Fibroblast of the aortic adventitia (primary cell): ENCODE measurements at places on chromosomes 6 and 20. TPM values are rescaled to one million over a fixed set of nuclear protein-coding genes. Genes with fewer than 3 reads are reported as not detected.

DNA sequence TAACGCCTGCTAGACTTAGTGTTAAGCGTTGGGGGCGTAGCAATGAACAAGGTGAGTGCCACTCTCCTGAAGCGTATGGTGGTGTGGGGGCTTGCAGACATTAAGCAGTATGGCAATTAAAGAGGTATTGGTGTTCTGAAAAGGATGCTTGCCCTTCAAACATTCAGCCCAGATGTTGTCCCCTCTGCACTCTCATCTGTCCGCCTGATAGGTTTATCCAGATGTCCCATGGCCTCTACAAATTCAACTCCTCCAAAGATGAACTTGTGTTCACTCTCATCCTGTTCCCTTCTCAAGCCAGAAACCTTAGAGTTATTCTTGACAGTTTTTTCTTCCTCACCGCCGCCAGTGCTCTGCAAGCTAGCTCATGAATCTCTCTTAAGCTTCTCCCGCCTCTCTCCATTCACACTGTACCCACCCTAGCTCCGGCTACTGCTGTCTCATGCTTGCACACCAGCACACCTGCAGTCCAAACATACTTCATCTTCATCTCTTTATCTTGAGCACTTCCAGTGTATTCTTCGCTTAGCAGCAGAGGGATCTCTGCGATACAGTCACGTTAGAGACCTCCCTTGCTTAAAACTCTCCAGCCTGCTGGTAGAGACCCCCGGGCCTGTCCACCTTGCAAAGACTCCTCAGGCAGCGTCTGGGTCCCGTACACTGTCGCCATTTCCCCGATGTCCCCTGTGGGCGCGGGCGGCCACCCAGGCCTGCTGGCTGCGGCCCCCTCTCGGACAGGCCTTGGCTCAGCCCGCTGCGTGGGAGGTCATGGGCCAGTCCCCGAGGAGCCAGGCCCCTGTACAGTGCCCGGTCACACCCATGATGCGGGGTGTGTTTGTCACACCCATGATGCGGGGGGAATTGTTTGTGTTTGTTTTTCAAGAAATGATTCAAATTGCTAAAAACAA, 962 bp downstream of the DDX27 start:
- DNase-seq, result peak; percentile 3

The TEAD3 gene
- 4.6 and 11.6 TPM in 2 replicates for total RNA-seq

The CALHM4 gene
- total RNA-seq, result not detected in 2 replicates

- DNase-seq, result peak; percentile 80
Measured at GRCh38 chr6:83097204-83097603, 29.7 kb downstream of the DOP1A start.

DNA sequence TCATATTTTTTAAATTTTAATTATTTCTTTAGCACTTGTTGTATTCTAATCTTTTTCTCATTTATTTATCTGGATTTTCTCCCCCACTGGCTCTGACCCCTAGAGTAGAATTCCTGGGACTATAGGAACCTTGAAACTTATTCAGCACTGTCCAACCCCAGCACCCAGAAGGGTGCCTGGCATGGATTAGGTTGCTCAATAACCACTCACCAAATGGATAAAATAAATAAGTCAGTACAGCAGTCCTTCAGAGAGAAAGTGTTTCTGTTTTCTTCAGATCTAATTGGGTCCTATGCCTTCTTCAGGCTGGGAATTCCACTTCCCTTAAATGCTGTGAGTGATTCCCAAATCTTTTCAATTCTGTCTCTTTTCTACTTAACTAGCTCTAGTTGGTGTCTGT, 206.2 kb downstream of the PTPRK start:
- DNase-seq, result no peak

The CDKN1A gene
- 246 and 749 TPM in 2 replicates for total RNA-seq

DNA sequence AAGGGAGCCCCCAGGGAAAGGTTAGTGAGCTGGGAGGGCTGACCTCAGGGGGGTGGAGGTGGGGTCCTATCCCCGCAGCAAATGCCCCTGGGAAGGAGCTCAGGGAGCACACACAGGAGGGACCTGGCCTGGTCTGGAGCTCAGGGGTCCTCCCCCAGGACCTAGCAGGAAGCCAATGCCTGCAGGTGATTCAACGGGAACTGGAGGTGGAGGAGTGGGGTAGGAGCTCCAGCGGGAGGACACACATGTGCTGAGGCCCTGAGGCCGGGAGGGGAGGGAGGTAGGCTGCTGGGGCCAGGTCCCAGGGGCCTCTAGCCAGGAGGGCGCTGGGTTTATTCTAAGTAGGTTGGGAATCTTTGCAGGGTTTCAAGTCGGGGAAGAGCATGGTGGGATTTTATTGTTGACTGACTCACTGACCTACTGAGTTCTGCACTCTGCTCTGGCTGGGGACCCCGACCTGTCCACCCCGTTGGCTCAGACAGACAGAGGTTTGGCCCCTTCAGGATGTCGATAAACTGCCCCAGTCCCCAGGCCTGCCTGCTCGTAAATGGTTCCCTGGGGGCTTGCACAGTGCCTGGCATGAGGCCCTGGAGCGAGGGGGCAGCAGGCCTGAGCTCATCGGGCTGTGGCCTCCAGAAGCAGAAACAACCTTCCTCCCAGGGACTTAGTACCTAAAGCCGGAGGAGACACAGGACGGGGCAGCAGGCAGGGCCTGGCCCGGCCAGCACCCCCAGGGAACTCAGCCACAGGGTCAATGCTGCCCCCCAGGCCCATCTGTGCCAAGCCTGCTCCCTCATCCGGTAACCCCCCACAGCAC, 62.3 kb downstream of the RIPOR3 start:
- DNase-seq, result no peak

The PAK5 gene
- 0.16 TPM in 1 of 2 replicates, not detected in the other for total RNA-seq

The LINC00237 gene
- total RNA-seq, result not detected in 2 replicates

DNA sequence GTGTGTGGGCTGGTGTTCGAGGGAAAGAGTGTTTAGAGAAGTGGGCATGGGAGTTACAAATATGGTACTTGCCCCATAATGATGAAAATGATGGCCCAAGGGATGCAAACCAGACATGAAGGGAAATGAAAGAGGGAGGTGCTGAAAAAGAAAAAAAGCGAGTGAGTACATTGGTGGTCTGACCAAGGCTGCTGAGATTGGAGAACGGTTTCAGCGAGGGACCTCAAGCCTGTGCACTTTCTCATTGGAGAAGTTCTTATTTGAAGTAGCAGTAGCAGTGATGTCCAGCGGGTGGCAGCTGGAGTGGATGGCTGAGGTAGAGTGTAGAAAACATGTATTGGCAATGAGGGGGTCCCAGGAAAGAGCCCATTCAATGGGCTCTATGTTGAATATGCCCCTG, 54.8 kb downstream of the TNFAIP3 start:
- no peak for DNase-seq

- DNase-seq, result peak; percentile 61
Measured at GRCh38 chr6:53728570-53729194, 63.1 kb upstream of the KLHL31 start.

- no peak for DNase-seq
Measured at GRCh38 chr6:45584127-45584526, 206.4 kb upstream of the SUPT3H start.

- DNase-seq, result no peak
Measured at GRCh38 chr6:67160820-67161219, 1453.8 kb upstream of the EYS start.

GRCh38 chr6:163474581-163474980, 60.1 kb downstream of the QKI start:
- no peak for DNase-seq

The DAAM2 gene
- total RNA-seq, result 3.4 and 11.5 TPM in 2 replicates

DNA sequence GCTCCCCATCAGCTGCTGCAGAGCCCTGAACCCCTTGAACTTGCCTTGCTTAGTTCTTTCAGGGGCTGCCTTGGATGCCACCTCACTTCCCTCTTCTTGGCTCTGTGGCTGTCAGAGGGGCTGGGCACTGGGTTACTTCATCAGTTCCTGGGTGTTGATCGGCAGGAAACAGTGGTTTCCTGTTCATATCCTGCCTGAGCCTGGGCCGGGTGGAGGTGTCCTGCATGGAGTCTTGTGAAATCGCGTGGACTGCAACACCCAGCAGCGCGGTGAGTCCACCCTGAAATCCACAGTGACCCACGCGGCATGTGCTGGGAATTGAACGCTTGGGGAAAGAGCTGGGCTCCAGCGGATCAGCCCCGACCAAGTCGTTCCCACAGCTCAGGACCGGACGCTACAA, 97.5 kb downstream of the CDH26 start:
- DNase-seq, result no peak

GRCh38 chr6:132132924-132133639, 181.9 kb upstream of the CCN2 start:
- DNase-seq, result peak; percentile 67

- DNase-seq, result peak; percentile 66
Measured at GRCh38 chr6:157151029-157151428, 172.3 kb downstream of the TMEM242 start.
